ENCODE measurements at places on chromosomes 1 and 21. TPM values are rescaled to one million over a fixed set of nuclear protein-coding genes. Genes with fewer than 3 reads are reported as not detected.

- H3K36me3 ChIP-seq, result no peaks in the 10 kb centered on the region
- H3K27ac ChIP-seq, result no peak overlapping the region
- no peak overlapping the region for H3K4me3 ChIP-seq
- DNase-seq, result no peak
- H3K4me1 ChIP-seq, result peaks cover 10% of the 10 kb centered on the region
- H3K27me3 ChIP-seq, result no peaks in the 10 kb centered on the region
Measured at GRCh38 chr1:116765962-116766361, 11.7 kb downstream of the CD2 start.

- H3K4me3 ChIP-seq, result no peak overlapping the region
- DNase-seq, result no peak
- peaks cover 23% of the 10 kb centered on the region for H3K27me3 ChIP-seq
- H3K36me3 ChIP-seq, result no peaks in the 10 kb centered on the region
- peaks cover 34% of the 10 kb centered on the region for H3K4me1 ChIP-seq
Measured at GRCh38 chr1:229938551-229938950, 128.5 kb upstream of the GALNT2 start.

DNA sequence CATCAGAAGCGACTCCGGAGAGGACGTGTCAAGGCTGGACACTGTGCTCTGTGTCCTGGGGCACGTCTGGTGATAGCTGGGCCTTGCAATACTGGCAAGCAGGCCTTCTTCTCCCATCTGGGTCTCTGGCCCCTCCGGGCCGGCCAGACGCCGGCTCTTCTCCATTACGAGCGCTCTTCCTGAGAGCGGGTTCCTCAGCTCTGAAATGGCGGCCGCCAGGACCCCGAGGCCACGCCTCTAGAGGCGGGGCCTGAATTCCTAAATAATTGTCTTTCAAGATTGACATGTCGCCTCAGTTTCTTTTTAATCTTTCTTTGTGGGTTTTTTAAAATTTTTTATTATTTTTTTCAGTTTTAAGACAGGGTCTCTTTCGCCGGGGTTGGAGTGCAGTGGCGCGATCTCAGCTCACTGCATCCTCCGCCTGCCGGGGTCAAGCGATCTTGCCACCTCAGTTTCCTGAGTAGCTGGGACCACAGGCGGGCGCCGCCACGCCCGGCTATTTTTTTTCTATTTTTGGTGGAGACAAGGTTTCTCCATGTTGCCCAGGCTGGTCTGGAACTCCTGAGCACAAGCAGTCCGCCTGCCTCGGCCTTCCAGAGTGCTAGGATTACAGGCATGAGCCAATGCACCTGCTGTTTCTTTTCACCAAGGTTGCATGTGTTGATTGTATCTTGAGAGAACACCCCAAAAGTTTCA, 9.2 kb downstream of the RNF2 start:
- H3K27me3 ChIP-seq, result no peaks in the 10 kb centered on the region
- H3K4me1 ChIP-seq, result peaks cover 2% of the 10 kb centered on the region
- H3K4me3 ChIP-seq, result no peak overlapping the region

DNA sequence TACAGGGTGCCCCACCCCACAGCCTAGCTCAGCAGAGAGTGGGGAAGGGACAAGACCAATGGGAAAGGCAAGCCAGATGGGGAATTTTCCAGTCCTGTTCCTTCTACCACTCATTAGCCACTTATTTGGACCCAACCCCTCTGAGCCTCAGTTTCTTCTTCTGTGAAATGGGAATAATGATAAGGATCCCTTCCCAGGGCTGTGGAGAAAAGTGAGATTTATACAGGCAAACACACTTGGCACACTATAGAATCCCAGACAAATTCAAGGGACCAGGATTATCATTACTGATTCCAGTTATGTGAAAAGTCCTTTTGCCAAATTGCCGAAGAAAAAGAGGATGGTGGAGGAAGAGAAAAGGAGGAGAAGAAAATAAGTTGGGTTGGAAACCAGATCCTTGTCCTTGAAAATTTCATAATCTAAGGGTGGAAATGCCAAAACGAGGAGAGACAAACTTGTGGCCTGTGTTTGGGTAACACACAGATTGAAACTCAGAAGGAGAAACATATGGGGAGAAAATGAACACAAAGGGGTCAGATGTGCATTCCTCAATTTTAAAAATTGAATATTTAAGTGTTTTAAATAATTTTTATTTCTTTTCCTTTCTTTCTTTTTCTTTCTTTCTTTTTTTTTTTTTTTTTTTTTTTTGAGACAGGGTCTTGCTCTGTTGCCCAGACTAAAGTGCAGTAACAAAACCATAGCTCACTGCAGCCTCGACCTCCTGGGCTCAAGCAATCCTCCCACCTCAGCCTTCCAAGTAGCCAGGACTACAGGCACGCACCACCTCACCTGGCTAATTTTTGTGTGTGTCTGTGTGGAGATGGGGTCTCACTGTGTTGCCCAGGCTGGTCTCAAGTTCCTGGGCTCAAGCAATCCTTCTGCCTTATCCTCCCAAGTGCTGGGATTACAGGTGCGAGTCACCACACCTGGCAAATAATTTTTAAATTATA, 9.6 kb downstream of the CAPN2 start:
- H3K27me3 ChIP-seq, result no peaks in the 10 kb centered on the region
- DNase-seq, result no peak
- H3K27ac ChIP-seq, result peak overlapping the region; percentile 89
- H3K36me3 ChIP-seq, result peaks cover 45% of the 10 kb centered on the region
- peaks cover 66% of the 10 kb centered on the region for H3K4me1 ChIP-seq
- no peak overlapping the region for H3K4me3 ChIP-seq

DNA sequence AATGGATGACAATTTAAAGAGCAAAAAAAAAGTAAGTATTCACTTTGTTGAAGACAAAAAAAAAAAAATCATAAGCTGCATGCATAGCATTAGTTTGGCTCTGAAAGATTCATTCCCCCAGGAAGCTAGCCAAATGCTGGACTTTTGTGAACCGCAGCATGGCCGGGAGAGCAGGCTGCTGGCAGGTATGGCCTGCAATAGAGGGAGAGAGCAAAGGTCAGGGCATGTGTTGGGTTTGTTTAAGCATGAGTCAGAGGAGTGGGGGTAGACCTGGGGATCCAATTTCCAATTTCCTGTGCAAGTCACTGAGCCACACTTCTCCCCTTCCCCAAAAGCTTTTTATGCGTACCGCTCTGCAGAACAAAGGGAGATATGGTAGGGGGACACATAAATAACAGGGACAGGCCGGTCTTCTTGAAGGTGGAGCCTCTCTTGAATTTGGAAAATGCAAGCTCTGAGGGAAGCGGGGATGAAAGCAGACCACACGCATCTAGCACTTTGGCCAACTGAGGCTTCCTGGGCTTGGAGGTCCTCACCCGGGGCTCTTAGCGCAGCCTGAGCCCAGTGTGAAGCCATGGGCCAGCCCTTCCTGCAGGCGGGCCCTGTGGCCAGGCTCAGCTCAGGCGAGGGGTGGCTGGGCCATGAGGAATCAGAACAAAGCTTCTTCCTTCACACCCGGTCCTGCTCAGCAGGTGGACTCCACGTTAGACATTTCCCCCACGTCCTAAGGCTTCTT, 171.1 kb downstream of the TOMM20 start:
- peaks cover 76% of the 10 kb centered on the region for H3K4me1 ChIP-seq
- no peaks in the 10 kb centered on the region for H3K36me3 ChIP-seq
- no peak overlapping the region for H3K4me3 ChIP-seq
- no peak for DNase-seq

- H3K27ac ChIP-seq, result no peak overlapping the region
- H3K36me3 ChIP-seq, result peaks cover 1% of the 10 kb centered on the region
- DNase-seq, result no peak
- peaks cover 82% of the 10 kb centered on the region for H3K27me3 ChIP-seq
- peaks cover 14% of the 10 kb centered on the region for H3K4me1 ChIP-seq
Measured at GRCh38 chr21:33070998-33071769, 1.2 kb downstream of the OLIG1 start.

Gene HES3
- total RNA-seq, result not detected

Gene H3-3A
- 505 TPM for total RNA-seq

Gene GUCA2B
- not detected for total RNA-seq

Measured in osteocyte (in vitro differentiated cells).